Esophagus squamous epithelium (tissue), 5 donors: ENCODE measurements at places on chromosomes 16 and 17.

GRCh38 chr16:75230471-75231110, 11.8 kb downstream of the CTRB1 start:
- DNase-seq, result no peak

GRCh38 chr17:43641416-43641815, 20.3 kb downstream of the MEOX1 start:
- no peak for DNase-seq

GRCh38 chr17:64240261-64240740, 22.8 kb downstream of the TEX2 start:
- DNase-seq, result no peak

GRCh38 chr17:37513711-37514110, 24.0 kb downstream of the DUSP14 start:
- DNase-seq, result no peak

- no peak for DNase-seq
Measured at GRCh38 chr17:34633351-34633750, 54.0 kb downstream of the TMEM132E start.

DNA sequence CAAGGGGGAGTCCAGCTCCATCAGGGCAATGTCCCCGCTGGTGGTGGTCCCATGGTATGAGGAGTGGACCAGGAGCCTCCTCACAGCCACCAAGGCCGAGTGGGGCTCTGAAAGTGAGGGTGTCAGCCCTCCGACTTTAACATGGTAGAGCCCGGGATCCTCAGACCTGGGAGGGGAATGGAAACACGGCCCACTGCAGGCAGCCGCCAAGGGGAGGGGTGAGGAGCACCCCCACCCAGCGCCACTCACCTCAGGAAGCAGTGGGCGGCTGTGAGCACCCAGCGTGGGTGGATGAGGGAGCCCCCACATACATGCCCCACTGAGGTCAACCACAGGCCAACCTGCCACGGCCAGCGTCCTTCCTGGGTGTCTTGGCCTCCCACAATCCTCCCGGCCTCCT, 10.8 kb downstream of the ZG16B start:
- DNase-seq, result no peak

GRCh38 chr17:1908699-1909309, 79.0 kb downstream of the RPA1 start:
- no peak for DNase-seq

GRCh38 chr17:10875984-10876555, 38.2 kb upstream of the PIRT start:
- DNase-seq, result no peak

- DNase-seq, result no peak
Measured at GRCh38 chr16:28497861-28498599, 3.6 kb downstream of the APOBR start.

GRCh38 chr17:42428141-42428944, 5.3 kb upstream of the CAVIN1 start:
- no peak for DNase-seq

DNA sequence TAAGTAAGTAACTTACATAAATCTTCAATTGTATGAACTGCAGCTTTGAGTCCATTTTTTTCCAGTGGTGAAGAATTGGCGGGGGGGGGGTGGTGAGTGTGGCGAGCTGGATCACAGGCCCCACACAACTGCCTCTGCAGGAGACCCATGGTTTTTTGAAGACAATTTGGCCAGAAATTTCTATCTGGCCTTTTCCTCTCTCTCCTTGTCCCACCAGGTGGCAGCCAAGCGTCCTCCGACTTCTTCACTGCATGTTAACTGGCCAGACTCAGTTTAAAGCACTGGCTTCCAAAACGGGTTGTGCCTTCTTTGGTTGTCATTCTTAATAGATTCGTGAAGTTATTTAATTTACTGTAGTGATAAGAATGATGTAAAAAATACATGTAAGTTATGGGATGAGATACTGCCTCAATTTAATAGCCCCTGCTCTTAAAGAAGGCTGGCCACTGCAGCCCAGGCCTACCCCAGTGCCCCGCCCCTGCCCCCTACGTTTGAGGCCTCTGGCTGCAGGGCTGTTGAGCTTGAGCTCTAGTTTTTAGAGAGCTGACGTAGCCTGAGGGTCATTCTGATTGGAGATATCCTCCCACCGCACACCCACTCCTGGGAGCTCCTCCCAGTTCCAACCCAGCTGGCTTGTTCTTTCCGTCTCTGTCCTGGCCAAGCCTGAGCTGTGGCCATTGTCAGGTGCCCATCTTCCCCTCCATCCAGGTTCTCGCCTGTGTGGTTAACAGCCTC, 36.4 kb downstream of the AKAP1 start:
- no peak for DNase-seq

- no peak for DNase-seq
Measured at GRCh38 chr17:31608659-31609254, 217.3 kb downstream of the RAB11FIP4 start.
